GM23248 (cell line): ENCODE measurements at places on chromosomes 6 and 20. TPM values are rescaled to one million over a fixed set of nuclear protein-coding genes. Genes with fewer than 3 reads are reported as not detected.

DNA sequence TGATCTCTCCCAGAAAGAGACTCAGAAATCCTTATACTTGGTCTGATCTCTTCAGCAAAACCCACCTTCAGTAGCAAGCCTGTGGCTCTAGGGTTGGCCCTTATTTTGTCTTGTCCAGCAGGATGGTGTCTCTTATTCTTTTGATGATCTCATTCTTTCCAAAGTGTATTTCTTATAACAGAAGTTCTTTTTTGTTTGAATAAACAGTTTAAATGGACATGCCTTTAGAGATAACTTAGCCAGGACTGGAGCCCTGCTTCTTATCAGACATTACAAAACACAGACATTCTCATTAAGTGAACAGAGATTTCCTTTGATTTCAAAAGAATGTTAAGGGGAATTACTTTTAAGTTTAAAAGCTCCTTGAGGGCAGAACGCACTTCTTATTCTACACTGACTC is 31.7 kb downstream of the KCNS1 start:
- peaks cover 40% of the 10 kb centered on the region for H3K4me1 ChIP-seq
- H3K4me3 ChIP-seq = no peak overlapping the region
- no peak overlapping the region for H3K27ac ChIP-seq
- no peak for DNase-seq
- no peaks in the 10 kb centered on the region; the same call in 1 of the 2 replicates for H3K36me3 ChIP-seq

DNA sequence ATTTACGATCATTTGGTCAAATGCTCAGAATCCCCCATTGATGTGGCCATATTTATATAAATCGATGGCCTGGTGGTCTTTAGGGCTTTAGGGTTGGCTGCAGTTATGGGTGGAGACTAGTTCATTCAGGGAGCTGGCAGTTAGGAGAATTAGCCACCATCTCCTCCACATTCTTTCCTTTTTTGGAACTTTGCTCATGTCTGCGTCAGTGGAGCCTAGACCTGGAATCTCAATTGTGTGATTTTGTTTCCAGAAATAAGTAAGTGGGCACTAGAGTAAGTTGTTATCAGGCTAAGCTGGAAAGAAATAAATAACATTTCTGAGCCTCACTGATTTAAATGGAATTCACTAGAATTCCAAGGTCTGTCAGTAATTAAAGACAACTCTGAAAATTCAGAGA is 29.0 kb upstream of the ELOVL5 start:
- H3K36me3 ChIP-seq = no peaks in the 10 kb centered on the region
- H3K27me3 ChIP-seq = no peaks in the 10 kb centered on the region
- no peak overlapping the region for H3K4me3 ChIP-seq
- no peak overlapping the region for H3K27ac ChIP-seq

- H3K36me3 ChIP-seq = no peaks in the 10 kb centered on the region
- H3K4me1 ChIP-seq = peaks cover 24% of the 10 kb centered on the region
- H3K27ac ChIP-seq = no peak overlapping the region
- H3K4me3 ChIP-seq = no peak overlapping the region
- H3K27me3 ChIP-seq = no peaks in the 10 kb centered on the region
- peak; percentile 71 for DNase-seq
These were observed 4.7 kb upstream of the CCN6 start for GRCh38 chr6:112049026-112049799.

DNA sequence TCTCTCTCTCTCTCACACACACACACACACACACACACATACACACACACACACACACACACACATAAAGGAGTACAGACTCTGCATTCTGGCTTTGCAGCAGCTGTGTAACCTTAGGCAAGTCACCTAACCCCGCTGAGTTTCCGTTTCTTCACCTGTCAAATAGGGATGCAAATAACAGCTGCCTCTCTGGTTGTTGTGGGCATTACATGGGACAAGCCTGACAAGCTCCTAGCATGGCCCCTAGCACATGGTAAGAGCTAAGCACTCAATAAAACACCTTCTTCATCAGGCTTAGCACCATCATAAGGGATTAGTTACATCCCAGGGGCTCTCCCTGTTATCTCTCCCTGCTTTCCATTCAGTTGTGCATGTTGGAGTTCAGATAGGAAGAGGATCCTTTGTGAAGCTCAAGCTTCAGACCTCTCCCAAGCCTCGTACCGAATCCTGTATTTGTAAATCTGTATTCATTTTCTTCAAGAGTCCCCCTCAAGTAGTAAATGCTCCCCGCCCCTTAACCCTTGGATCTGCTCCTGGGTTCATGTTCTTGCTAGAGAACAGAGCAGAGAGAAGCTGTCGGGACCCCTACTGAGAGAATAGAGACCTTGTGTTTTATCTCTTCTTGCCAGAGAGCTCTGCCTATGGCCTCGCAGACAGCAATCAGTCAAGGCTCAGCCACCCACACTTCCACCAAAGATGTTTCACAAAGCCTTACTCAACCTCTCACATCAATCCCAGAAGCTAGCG is 2.2 kb downstream of the SLC13A3 start:
- peaks cover 8% of the 10 kb centered on the region; the same call in 1 of the 2 replicates for H3K27me3 ChIP-seq
- no peaks in the 10 kb centered on the region for H3K4me1 ChIP-seq

DNA sequence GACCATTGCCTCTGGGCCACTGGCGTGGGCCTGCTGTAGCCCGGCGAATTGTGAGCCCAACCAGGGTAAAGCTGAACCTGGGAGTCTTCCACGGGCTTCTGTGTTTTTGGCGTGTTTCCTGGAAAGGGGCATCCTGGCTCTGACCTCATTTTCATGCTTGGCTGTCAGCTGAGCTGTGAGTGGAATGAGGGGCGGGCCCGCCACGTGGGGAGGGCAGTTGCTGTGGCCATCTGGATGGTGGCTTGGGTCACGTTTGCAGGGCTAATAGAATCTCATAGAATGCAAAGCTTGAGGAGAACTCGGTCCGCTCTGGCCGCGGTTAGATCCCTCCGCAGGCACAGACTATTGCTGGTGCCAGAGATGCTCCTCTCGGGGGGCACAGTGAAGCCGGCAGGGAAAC is 263.0 kb downstream of the SMOC2 start:
- H3K27ac ChIP-seq = no peak overlapping the region
- no peaks in the 10 kb centered on the region for H3K36me3 ChIP-seq
- no peak for DNase-seq
- no peaks in the 10 kb centered on the region for H3K27me3 ChIP-seq
- no peak overlapping the region for H3K4me3 ChIP-seq
- no peaks in the 10 kb centered on the region for H3K4me1 ChIP-seq

- H3K4me3 ChIP-seq = no peak overlapping the region
- peaks cover 28% of the 10 kb centered on the region for H3K4me1 ChIP-seq
- H3K27me3 ChIP-seq = no peaks in the 10 kb centered on the region
- H3K36me3 ChIP-seq = no peaks in the 10 kb centered on the region
These were observed 130.8 kb upstream of the TNFAIP3 start for GRCh38 chr6:137736048-137736818.

GRCh38 chr6:11585426-11586016 is 48.0 kb downstream of the TMEM170B start:
- peak overlapping the region; percentile 92 for H3K27ac ChIP-seq
- H3K4me1 ChIP-seq = peaks cover 31% of the 10 kb centered on the region
- H3K4me3 ChIP-seq = no peak overlapping the region

- no peaks in the 10 kb centered on the region for H3K27me3 ChIP-seq
- H3K36me3 ChIP-seq = no peaks in the 10 kb centered on the region
- no peak overlapping the region for H3K4me3 ChIP-seq
- DNase-seq = no peak
- H3K27ac ChIP-seq = no peak overlapping the region
These were observed 12.2 kb downstream of the NCOA7 start for GRCh38 chr6:125802943-125803377.

DNA sequence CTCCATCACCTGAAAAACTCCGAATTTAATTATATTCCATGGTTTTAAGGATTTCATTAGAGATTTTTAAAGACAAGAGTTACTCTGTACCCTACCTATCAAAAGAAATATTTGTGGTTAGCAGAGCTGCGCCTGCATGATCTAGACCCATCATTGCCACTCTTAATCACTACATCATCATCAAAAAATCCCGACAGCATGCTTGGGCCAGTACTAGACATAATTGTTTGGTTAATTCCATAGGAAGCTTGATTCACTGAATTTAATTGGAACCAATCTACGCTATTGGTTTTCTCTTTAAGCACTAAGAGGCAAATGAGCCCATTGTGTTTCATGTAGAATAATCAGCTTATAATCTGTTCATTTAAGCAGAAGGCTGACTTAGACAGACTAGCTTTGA is 33.4 kb upstream of the RNF217 start:
- no peak overlapping the region for H3K27ac ChIP-seq
- DNase-seq = no peak
- H3K27me3 ChIP-seq = no peaks in the 10 kb centered on the region
- no peaks in the 10 kb centered on the region for H3K4me1 ChIP-seq
- no peaks in the 10 kb centered on the region for H3K36me3 ChIP-seq

DNA sequence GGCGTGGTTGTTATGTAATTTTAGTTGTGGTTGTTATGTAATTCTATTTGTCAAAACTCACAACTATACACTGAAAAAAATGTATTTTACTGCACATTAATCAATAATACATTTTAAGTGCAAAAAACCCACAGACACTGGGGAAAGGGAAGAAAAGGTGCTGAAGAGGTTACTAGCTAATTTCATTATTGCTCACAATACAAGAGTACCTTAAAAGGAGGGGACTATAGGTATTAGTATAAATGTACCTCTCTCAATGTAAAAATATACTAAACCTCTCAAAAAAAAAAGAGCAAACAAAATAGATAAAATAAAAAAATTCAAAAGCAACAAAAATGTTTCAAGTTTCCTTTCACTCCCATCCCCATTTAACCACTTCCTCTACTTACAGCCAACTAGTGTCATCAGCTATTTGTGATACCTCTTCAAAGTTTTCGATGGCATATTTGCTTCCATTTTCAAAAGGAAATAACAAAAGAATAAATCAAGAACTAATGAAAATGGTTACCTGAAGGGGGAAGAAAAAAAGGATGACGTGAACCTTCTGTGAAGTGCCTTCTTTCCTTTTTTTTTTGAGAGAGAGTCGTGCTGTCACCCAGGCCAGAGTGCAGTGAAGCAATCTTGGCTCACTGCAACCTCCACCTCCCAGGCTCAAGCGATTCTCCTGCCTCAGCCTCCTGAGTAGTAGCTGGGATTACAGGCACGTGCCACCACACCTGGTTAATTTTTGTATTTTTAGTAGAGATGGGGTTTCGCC is 30.2 kb downstream of the RANBP9 start:
- peaks cover 11% of the 10 kb centered on the region; the same call in 1 of the 2 replicates for H3K36me3 ChIP-seq
- H3K27me3 ChIP-seq = no peaks in the 10 kb centered on the region
- no peak overlapping the region for H3K27ac ChIP-seq
- peaks cover 5% of the 10 kb centered on the region; the same call in 1 of the 2 replicates for H3K4me1 ChIP-seq

DUSP15 gene
- total RNA-seq = not detected in 2 replicates

CSNK2A1 gene
- total RNA-seq = 98.8 and 110 TPM in 2 replicates

CFAP206 gene
- 1.9 TPM in 1 of 2 replicates, not detected in the other for total RNA-seq

SLPI gene
- total RNA-seq = 1.7 TPM in 1 of 2 replicates, not detected in the other

CLPSL2 gene
- total RNA-seq = not detected in 2 replicates
